A549 treated with ZK216348 at 1 μM for 4 hours (cell line): ENCODE measurements at places on chromosomes 7 and 10. TPM values are rescaled to one million over a fixed set of nuclear protein-coding genes. Genes with fewer than 3 reads are reported as not detected.

PRPS1L1 gene
- total RNA-seq: not detected in 5 replicates

TMEM176A gene
- not detected in 5 replicates for total RNA-seq

CDC14C gene
- total RNA-seq: not detected in 5 replicates

FOXL3 gene
- total RNA-seq: not detected in 5 replicates

GNG11 gene
- total RNA-seq: 24.2 to 39.8 TPM (median 33.9 TPM) in 5 replicates

SORBS1 gene
- 0.52 to 0.71 TPM (median 0.60 TPM) in 5 replicates for total RNA-seq

PLPP4 gene
- 0.25 TPM in 1 of 5 replicates, not detected in the others for total RNA-seq

NUP42 gene
- total RNA-seq: 26.1 to 31.1 TPM (median 27.5 TPM) in 5 replicates

HABP2 gene
- total RNA-seq: 0.07 to 0.12 TPM (median 0.09 TPM) in 4 of 5 replicates, not detected in the other

ARHGEF5 gene
- total RNA-seq: 1.6 to 2.7 TPM (median 2.5 TPM) in 5 replicates

CALML5 gene
- not detected in 5 replicates for total RNA-seq

OR13A1 gene
- not detected in 5 replicates for total RNA-seq
